ENCODE measurements at places on chromosomes 16 and 17.

GRCh38 chr16:74888888-74889287 is 96.0 kb downstream of the WDR59 start:
- no peak for DNase-seq

GRCh38 chr16:74700438-74701225 is at the start of gene MLKL:
Gene MLKL, minus strand, starts transcription at chr16:74700862. Its CDS starts 5,105 bp downstream, at chr16:74695757.
- DNase-seq = peak; percentile 70

DNA sequence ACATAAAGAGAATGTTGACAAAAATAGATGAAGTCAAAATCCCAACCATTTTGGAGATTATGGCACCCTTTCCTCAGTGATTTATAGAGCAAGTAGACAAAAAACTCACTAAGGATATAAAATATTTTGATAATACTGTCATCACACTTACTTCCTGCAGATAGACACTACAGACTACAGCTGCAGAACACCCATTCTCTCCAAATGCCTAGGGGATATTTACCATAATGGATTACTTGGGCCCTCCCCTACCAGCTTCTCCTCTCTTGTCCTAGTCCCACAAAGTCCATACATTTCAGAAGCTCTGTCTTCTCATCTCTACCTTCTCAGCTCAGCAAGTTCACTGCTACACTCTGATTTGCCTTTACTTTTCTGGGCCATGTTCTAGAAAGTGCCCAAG is 37.2 kb upstream of the CCNF start:
- no peak for DNase-seq

DNA sequence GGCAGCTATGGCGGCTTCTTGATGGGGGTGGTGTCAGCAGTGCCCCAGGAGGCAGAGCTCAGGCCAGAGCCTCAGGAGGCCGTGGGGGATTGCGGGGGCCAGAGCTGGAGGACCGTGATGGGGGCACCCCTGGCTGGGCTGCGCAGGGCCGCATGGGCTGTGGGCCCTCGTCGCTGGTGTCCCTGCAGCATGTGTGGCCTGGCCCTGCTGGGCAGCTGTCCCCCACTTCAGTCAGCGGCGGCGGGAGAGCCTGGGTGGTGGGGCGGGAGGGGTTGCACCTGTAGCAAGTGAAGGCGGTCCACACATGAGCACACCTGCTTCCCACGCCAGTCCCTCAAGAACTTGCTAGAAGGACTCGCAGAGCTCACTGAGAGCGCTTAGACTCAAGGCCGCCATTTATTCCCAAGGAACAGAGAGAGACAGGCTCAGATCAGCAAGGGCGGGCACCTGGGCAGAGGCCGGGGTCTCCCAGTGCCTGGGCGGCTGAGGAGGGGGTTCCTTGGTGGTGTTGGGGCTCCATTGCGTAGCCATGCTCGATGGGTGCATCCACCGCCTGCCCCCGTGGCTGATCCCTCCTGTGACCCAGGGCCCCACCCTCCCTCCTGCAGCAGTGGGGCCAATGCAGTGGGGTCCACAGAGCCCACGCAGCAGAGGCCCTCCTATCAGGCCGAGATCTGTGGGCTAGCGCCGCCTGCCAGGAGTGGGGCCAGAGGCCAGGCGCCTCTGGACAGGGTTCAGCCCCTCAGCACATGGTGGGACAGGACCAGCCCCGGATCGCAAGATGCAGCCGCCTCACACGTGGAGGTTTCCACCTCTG is 15.7 kb downstream of the PRSS27 start:
- DNase-seq = no peak

GRCh38 chr16:49673442-49673841 is 182.5 kb downstream of the ZNF423 start:
- DNase-seq = no peak

- DNase-seq = no peak
Measured at GRCh38 chr17:78966123-78966813, 13.5 kb downstream of the LGALS3BP start.

GRCh38 chr17:76650504-76650903 is 6.9 kb upstream of the ST6GALNAC1 start:
- DNase-seq = no peak

GRCh38 chr16:27240948-27241531 is 27.5 kb downstream of the NSMCE1 start:
- no peak for DNase-seq

GRCh38 chr16:71460236-71460635 is 1.8 kb downstream of the ZNF23 start:
- DNase-seq = no peak

DNA sequence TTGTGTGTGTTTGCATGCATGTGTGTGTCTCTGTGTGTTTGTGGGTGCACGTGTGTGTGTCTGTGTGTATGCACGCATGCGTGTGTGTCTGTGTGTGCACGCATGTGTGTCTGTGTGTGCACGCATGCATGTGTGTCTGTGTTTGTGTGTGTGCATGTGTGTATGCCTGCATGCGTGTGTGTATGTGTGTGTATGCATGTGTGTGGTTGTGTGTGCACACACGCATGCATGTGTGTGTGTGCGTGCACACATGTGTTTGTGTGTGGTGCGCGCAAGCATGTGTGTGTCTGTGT is 239.9 kb upstream of the TNRC6C start:
- DNase-seq = no peak

DNA sequence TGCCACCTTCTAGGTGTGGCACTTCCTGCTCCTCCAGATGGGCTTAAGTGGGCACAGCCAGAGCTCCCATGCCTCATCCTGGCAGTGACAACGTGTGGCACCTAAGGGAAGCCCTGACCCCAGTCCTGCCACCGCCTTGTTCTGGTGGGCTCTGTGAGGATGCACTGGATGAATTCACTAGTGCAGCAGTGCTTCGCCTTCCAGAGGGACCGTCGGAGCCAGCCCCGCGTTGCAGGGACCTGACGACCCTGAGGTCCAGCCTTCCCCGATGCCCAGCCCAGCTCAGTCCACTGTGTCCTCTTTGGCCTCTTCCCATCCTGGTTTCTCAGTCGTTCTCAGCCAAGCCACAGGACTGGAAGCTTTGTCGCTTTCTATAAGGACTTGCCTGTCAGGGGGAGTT is 399.8 kb downstream of the SEC14L1 start:
- no peak for DNase-seq

- DNase-seq = peak; percentile 46
Measured at GRCh38 chr17:31318298-31318801, 3.1 kb downstream of the EVI2A start.

- DNase-seq = no peak
Measured at GRCh38 chr17:49100601-49101000, 32.0 kb upstream of the B4GALNT2 start.

- no peak for DNase-seq
Measured at GRCh38 chr16:83967091-83967490, 953 bp upstream of the NECAB2 start.

DNA sequence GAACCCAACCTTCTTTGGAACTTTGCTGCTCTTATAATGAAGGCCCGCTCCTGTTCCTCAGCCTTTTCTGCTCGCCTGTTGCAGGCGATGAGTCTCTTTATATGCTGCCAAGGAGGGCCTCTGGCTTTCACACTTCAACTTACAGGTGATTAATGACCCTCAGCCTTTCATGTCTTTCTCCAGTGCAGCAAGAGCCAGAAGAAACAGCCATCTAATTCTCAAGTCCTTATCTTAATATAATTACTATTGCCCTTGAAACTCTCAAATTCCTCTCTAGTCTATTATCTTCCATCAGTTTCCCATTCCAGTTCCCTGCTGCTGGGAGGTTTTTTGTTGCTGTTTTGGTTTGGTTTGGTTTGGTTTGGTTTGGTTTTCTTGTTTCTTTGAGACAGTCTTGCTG is 121.8 kb upstream of the MED13 start:
- no peak for DNase-seq

- peak; percentile 9 for DNase-seq
Measured at GRCh38 chr16:11976850-11977375, 379 bp downstream of the SNX29 start.

- DNase-seq = no peak
Measured at GRCh38 chr17:30545024-30545423, 67.8 kb downstream of the GOSR1 start.

GRCh38 chr17:76914937-76915336 is 46.7 kb downstream of the MGAT5B start:
- DNase-seq = no peak

All from transverse colon (tissue), 4 donors.